ENCODE measurements at places on chromosomes 7 and 10.

GRCh38 chr10:34859170-34859569 is 44.1 kb upstream of the PARD3 start:
- no peak for DNase-seq

DNA sequence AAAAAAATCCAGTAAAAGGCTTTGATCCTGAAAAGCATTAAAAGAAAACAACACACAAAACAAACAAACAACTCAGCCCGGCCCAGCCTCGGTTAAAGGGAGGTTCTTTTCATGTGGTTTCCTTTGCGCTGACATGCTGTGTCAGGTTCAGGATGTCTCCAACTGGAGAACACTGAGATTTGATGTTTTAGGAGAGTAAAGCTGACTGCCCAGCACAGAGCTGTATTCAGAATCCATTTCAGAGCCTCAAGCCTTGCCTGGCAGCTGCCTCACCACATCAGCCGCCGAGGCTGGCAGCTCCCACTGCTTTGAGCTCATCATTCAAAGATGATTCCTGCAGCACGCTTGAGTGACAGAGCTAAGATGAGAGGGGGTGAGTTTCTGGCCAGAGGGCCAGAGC is 205.8 kb upstream of the LYZL1 start:
- no peak for DNase-seq

DNA sequence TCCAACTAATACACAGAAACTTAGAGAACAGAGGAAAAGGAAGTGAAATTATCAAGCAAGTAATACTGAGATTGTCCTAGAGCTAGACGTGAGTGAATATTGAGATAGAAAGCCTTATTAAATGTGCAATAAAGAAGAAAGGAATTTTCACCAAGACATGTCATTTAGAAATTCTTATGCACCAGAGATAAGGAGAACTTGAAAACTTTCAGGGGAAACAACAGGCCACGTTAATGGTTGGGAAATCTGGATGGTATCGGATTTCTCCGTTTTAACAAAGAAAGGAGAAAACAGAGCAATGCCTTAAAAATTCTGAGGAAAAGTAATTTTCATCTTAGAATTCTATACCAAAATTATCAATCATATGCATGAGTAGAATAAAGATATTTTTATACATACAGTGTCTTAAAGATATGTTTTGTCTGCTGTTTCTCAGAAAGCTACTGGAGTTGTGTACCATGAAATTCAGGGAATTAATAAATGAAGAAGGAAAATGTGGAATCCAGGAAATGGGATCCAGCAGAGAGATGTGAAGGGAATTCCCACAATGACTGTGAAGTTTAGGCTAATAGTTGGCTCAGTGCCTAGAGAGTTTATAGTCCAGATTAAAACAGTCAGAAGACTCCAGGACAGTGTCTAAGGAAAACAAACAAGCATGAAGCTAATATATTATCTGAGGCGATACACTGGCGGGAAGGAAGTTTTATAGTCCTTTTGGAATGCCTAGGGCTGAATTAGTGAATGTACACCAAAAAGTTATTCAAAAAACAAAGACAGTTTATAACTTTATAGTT is 159.5 kb downstream of the PPP1R9A start:
- DNase-seq, result no peak

DNA sequence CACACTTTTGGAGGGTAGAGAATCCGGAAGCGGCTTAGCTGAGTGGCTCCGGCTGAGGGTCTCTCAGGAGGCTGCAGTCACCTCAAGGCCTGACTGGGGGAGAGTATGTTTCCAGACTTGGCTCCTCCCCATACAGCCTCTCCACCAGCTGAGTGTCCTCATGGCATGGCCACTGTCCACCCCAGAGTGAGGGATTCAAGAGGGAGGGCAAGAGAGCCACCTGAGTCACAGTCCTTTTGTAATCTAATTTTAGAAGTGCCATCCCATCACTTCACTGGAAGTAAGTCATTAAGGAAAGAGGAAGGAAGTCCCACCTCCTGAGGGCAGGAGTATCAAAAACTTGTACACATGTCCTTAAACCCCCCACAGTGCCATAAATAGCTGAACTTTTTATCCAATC is 134.0 kb downstream of the GLI3 start:
- DNase-seq, result no peak

DNA sequence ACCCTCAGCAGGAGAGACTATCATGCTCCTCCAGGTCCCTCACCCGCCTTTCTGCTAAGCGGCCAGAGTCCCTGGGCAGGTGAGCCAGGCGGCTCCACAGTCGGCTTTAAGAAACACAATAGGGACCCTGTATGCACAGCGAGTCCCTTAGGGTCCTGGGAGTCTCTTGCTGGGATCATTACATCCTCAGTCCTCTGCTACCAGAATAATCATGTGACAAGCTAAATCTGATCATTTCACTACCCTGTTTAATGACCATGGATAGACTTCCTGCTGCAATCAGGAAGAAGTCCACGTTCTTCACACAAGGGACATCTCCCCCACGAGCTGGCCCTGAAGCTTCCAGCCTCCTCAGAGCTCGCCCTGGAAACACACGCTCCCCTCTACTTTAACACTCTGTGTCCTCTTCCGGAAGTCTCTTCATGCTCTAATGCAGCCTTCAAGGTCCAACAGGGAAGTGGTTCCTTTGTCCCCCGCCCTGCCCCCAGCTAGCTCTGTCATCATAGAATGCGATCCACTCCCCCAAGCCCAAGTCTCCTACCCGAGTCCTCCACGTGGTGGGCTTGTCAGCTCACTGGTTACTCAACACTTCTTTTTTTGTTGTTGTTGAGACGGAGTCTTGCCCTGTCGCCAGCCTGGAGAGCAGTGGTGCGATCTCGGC is 101.5 kb downstream of the RNF216 start:
- DNase-seq, result no peak

Data from NCI-H2081 (cell line).